ENCODE measurements at places on chromosomes 5 and 9. TPM values are rescaled to one million over a fixed set of nuclear protein-coding genes. Genes with fewer than 3 reads are reported as not detected.
A peak's percentile ranks its signal among the peaks of the same experiment; 100 is the strongest.

GRCh38 chr5:16465544-16466432, at the start of gene ZNF622:
Gene ZNF622, minus strand, starts transcription at chr5:16465800. Its CDS starts 135 bp downstream, at chr5:16465665.
- peak; percentile 82 for ATAC-seq

Gene SLC34A3
- total RNA-seq = not detected

DNA sequence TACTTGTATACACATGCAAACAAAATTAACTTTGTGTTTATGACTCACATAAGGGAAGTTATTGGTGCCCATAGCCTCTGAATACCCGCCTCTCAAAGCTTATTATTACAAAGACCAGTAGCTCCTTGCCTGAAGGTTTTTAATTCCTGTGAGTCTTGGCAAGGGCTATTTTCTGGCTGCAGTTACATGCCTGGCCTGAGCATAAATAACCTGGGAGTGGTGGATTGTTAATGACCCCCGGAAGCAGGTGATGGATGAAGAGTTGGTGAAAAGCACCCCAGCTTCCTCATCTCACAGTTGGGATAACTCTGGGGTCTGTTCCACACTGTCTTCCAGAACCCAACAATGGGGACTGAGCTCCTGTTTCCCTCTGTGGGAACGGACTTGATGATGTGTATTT, 594.5 kb downstream of the PDE4D start:
- ATAC-seq = no peak

GRCh38 chr9:17824191-17824590, 245.3 kb downstream of the SH3GL2 start:
- ATAC-seq = no peak

Gene COL27A1
- 12.0 TPM for total RNA-seq

- ATAC-seq = no peak
Observed at GRCh38 chr5:79842006-79842881, 148.8 kb downstream of the MTX3 start.

DNA sequence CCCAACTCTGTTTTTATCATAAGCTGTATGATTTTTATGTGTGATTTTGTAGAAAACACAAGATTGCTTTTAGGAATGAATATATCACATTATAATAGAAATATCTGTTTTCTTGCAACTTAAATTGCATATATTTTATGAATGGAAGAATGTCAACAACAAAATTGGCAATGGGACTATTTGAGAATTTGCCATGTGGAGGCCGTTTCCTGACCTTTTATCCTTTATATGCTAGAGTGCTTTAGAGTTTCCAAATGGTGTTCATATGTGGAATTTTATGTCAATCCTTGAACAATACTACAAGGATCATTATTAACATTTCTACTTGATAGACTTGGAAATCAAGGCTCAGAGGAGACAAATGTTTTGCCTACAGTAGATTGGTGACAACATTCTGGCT, 34.2 kb downstream of the ITGA1 start:
- ATAC-seq = no peak

Gene MVB12B
- 3.9 TPM for total RNA-seq

- ATAC-seq = no peak
Observed at GRCh38 chr5:179317411-179318220, 27.6 kb downstream of the ADAMTS2 start.

GRCh38 chr9:73042155-73042554, 89.3 kb upstream of the ALDH1A1 start:
- no peak for ATAC-seq

DNA sequence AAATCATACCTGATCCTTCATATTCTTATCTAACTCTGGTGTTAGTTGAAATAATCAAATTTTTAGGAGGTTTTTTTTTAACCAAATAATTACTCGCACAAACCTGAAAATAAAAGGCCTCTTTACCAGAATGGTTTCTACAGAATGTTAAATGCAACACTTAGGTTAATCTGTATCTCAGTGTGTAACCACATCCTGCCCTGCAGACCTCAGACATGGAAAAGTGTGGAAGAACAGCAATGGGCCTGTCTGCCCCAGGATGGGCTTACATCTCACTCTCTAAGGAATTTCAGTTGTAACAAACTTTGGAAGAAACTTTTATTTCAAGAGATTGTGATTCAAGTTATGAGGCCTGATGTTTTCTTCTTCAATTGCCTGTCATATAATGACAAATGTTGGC, 32.5 kb upstream of the MIER3 start:
- ATAC-seq = no peak

Gene RXRA
- 4.2 TPM for total RNA-seq

Gene GABBR2
- not detected for total RNA-seq

Gene ENC1
- total RNA-seq = 0.89 TPM

GRCh38 chr5:15026011-15026893, 154.7 kb upstream of the ANKH start:
- no peak for ATAC-seq

- ATAC-seq = no peak
Observed at GRCh38 chr5:95621839-95622629, 2.1 kb downstream of the GPR150 start.

Gene OMD
- not detected for total RNA-seq

DNA sequence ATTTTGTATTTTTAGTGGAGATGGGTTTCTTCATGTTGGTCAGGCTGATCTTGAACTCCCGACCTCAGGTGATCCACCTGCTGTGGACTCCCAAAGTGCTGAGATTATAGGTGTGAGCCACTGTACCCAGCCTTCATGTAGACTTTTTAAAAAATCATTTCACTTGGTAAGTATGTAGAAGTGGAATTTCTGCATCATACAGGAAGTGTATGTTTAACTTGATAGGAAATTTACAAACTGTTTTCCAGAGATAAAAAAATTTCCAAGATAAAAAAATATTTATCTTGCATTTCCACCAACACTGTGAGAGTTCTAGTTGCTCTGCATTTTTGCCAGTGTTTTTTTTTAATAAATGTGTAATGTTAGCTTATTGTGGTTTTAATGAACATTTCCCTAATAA, 155.8 kb downstream of the ZNF608 start:
- no peak for ATAC-seq

Gene SPATA31D4
- not detected for total RNA-seq

DNA sequence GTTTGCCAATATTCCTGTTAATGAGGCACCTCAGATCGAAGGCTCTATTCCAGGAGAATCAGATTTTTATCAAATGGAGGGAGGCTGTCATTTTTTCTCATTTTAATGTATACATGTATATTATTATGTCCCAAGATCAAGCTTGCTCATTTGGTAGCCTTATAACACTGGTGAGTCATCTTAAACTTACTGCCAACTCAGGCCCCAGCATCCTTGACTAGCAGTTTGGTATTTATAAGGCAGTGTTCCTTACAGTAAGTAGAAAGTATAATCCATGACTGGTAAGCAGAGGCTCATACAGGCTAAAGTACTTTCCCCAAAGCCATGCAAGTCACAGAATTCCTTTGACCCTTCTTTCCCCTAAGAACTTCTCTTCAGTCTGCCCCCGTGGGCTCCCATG, 90.7 kb upstream of the NR3C1 start:
- ATAC-seq = no peak

DNA sequence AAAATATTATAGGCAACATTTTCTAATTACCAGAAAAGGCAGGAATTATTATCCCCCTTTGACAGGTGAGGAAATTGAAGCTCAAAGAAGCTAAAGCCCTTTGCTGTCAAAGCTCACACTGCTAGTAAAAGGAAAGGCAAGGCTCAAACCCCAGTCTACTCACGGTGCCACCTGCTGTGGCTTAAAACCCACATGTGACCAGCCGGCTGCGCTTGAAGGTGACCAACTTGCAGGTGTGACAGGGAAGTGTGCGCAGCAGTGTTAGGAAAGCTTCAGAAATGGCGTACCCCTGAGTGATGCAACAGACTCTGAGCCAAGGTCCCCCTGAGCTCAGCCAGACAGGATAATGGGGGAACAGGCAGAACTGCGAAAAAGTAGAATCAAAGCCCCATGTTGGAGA, 45.2 kb downstream of the PAX5 start:
- no peak for ATAC-seq

- ATAC-seq = no peak
Observed at GRCh38 chr9:68981789-68982188, 32.1 kb downstream of the PRKACG start.

DNA sequence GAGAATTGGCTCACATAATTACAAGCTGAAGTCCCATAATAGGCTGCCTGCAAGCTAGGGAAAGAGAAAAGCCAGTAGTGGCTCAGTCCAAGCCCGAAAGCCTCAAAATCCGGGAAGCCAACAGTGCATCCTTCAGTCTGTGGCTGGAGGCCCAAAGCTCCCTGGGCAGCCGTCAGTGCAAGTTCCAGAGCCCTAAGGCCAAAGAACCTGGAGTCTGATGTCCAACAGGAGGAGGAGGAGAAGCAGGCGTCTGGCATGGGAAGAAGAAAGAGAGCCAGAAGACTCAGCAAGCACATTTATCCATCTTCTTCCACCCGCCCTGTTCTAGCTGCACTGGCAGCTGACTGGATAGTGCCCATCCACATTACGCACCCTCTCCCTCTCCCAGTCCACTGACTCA, 213.4 kb downstream of the GAS1 start:
- ATAC-seq = no peak

Gene PRR16
- not detected for total RNA-seq

GRCh38 chr5:79135790-79136553, 24.4 kb downstream of the BHMT start:
- peak; percentile 77 for ATAC-seq

Gene HRH2
- total RNA-seq = 3.3 TPM

Gene FOXD4L6
- not detected for total RNA-seq

- ATAC-seq = no peak
Observed at GRCh38 chr5:139924294-139925215, 118.5 kb downstream of the NRG2 start.

Gene RGMB
- 2.0 TPM for total RNA-seq

GRCh38 chr5:89582768-89583339, 699.9 kb upstream of the MEF2C start:
- ATAC-seq = no peak

Gene ZNF367
- total RNA-seq = 27.8 TPM

Gene PAEP
- total RNA-seq = not detected

Gene TBCA
- total RNA-seq = 116 TPM

Gene FRMD3
- 0.17 TPM for total RNA-seq

Gene ENTPD2
- 0.69 TPM for total RNA-seq

Gene RORB
- not detected for total RNA-seq

Gene WDR55
- total RNA-seq = 38.8 TPM

DNA sequence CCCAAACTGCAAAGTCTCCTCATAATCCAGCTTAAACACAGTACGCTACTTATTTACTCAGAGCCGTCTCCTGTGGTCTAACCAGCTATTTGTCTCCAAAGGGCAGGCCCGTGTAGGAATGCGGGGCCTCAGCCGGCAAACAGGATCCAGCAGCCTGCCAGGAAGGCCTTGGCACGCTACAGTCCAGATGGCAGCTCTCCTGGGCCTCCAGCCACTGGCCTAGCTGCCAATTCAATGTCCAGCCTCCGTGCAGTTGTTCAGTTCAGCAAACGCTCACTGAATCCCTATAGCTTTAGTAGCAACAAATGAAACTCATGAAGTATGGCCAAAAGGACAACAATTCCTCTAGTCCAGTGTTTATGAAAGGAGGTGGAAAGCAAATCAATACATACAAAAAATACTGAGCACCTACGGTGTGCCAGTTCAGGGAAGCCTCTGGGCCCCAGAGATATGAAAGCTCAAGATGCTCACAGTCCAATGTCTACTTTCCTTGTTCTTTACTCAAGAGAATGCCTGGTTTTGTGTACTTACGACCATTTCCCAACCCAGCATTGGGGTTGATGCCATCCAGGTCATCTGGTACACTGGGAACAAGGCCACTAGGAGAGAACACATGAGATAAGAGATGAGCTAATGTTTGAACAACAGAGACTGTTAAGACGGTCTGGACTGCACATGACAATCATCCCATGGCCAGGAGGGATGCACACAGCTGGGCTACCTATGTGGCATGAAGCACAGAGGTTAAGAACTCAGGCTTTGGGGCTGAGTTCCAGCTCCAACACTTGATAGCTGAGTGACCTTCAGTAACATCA, 8.3 kb downstream of the CDK5RAP2 start:
- no peak for ATAC-seq

Gene SOHLH1
- total RNA-seq = not detected

DNA sequence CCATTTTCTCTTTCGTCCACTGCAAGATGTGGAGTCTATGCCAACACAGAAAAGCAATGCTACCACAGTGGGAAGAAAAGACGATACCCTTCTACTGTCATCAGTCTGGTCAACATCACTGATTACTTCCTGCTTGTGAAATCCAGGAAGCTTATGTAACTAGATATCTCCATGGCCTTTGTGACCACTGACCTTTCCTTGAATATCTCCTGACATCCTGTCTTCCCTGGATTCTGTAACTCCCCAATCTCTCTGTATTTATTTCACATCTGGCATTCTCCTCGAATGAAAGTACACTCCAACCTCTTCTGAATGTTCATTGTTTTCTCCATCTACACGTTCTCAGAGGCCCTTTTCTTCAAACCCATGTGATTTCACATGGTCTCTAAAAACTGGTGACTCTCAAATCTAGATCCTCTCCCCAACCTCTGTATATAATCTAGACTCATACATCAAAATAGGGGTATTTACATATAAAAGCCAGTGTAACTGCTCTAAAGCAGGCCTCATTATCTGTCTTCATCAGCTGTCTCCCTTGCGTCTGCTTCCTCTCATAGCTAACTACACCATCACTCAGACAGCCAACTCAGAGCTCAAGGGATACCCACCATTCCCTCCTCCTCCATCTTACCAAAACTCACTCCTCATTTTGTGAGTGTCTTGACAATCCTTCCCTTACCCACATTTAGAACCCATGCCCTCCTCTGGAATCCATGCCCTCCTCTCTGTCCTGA, 156.8 kb downstream of the SEMA5A start:
- ATAC-seq = no peak

- no peak for ATAC-seq
Observed at GRCh38 chr9:108823829-108824228, 32.0 kb downstream of the ACTL7B start.

GRCh38 chr5:38413696-38414095, 142.8 kb downstream of the LIFR start:
- ATAC-seq = no peak

Gene FOXD4L3
- total RNA-seq = not detected
